IMR-90 (cell line): ENCODE measurements at places on chromosomes 7 and 10.
A peak's percentile ranks its signal among the peaks of the same experiment; 100 is the strongest.

DNA sequence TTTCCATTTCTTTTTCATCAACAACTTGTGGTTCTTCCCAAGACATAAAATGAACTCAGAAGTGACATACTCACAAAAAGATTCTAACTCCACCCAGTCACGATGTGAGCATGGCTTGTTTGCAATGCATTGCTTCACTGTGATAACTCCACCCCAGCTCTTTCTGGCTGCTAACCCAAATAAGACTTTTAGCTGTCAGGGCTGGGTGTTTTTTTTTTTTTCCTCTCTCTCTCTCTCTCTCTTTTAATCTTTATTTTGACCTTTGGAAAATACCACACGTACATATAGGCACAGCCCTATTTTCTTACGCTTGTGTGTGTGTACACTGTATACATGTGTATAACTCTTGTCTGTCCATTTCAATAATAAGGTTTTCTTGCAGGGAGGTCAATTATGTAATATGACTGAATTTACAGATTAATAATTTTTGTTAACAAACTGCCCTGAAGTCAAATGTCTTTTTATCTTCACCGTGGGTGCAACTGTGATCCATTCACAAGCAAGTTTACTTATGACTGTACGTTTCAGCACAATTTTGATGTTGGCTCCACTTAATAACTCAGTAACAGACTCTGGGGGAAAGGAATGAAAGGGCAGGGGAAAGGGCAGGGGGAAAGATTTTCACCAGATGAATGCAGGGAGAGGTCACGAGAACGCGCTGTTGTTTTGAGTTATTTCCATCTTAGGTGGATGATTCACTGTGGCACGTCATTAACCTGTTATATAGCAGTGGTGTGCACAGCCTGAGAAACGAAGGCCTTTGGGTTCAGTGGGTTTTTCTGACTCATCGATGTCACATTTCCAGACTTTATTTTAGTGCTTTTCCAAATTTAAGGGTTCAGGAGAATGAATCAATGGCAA, 49.1 kb downstream of the APBB1IP start:
- H3K27me3 ChIP-seq: no peaks in the 10 kb centered on the region
- H3K4me3 ChIP-seq: no peak overlapping the region
- no peaks in the 10 kb centered on the region for H3K4me1 ChIP-seq
- peak; percentile 37 for DNase-seq

DNA sequence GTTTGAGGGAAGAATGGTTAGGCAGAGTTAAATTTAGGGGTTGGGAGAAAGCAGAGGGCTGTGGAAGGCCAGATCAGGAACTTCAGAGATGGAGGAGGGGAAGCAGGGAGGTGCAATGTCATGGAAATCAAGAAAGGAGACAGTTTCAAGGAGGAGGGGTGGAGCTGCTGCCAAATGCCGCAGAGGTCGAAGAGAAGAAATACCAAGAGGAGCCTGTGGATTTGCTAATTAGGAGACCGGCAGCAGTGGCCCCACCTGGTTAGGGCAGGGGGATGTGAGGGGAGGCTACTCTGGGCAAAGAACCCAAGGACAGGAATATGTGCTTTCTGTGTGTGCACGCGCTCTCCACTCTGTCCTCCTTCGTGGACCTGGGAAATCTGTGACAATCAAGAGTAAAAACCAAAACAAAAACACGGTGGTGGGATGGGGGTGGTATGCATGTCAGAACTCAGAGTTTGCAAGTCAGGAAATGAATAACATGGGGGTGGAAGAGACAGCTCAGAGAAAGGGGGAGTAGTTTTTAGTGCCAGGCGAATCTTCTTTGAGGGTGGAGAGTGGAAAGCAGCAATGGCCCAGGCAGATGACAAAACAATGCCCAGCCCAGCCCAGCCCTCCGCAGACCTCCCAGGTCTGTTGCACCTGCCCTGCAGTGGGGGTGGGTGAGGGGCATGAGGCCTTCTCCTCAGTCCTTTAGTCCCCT, 102.9 kb upstream of the PAX2 start:
- H3K4me3 ChIP-seq: no peak overlapping the region
- H3K27ac ChIP-seq: no peak overlapping the region
- H3K27me3 ChIP-seq: peaks cover 26% of the 10 kb centered on the region
- H3K4me1 ChIP-seq: no peaks in the 10 kb centered on the region
- DNase-seq: no peak

GRCh38 chr10:124308056-124308645, 110.6 kb downstream of the OAT start:
- H3K36me3 ChIP-seq: no peaks in the 10 kb centered on the region
- H3K4me1 ChIP-seq: no peaks in the 10 kb centered on the region
- no peak overlapping the region for H3K4me3 ChIP-seq
- H3K27me3 ChIP-seq: no peaks in the 10 kb centered on the region
- H3K27ac ChIP-seq: no peak overlapping the region
- no peak for DNase-seq

GRCh38 chr7:68676813-68677535, 921.3 kb upstream of the AUTS2 start:
- H3K27ac ChIP-seq: no peak overlapping the region
- H3K4me3 ChIP-seq: no peak overlapping the region
- H3K36me3 ChIP-seq: no peaks in the 10 kb centered on the region

DNA sequence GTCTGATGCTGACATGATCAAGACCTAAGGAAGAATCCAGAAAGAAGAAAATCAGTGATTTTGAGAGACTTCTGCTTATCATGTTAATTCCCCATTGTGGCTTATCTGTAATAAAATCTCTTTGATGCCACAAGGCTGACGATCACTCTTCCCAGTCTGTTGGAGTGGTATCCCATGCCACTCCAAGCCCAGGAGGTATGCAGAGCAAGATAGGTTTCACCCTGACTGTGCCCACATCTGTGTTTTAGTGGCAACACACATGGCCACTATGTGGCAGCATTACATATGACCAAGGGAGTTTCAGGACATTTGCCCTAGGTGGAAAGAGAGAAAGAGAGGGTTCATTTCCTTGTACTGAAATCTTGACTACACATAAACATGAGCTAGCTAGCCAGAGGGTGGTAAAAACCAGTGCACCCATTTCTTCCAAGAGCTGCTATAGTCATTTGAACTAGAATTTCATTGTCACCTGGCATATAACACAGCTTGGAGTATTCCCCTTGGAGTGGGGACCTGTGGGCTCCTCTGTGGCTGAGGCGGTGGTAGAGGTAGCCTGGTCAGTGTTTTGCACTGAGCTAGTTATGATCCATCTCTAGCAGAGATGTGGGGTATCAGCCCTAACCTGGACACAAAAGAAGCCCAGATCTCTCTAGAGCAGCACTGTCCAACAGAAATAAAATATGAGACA, 20.8 kb downstream of the LAMB4 start:
- H3K4me1 ChIP-seq: peaks cover 1% of the 10 kb centered on the region
- DNase-seq: no peak
- H3K27me3 ChIP-seq: no peaks in the 10 kb centered on the region
- H3K27ac ChIP-seq: no peak overlapping the region
- no peak overlapping the region for H3K4me3 ChIP-seq

DNA sequence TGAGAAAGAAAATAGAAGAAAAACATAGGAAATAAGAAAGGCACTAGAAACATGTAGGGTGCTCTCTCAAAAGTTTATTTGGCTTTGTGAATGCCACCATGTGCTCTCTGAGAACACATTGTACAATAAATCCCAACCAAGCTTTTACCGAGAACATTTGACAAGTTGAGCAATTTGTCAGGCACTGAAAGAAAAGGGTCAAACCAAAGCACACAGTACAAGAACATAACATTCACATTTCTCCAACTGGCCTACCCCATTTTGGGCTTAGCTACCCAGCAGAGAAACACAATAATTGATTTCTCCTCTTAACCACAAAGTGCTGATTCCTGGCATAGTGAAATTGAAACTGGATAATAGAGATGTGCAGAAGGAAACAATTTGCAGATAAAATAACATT, 69.2 kb upstream of the SLC39A12 start:
- no peak overlapping the region for H3K27ac ChIP-seq
- H3K36me3 ChIP-seq: no peaks in the 10 kb centered on the region
- no peak for DNase-seq

DNA sequence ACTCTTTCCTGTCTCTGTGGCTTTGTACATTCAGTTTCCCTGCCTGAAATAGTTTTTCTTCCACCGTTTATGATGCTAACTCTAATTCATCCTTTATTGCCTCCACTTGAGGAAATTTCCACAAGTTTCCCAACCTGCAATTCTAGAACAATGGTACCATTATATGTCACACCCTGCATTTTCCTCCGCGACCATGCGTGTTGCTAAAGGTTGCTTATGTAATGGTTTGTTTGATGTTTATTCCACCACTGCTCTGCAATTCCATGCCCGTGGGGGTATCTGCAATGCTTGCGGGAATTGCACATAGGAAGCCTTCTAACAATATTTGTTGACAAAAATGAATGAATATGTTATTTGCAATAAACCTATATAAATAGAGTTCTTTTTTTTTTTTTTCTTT, 69.5 kb upstream of the ST8SIA6 start:
- H3K4me3 ChIP-seq: no peak overlapping the region
- H3K27ac ChIP-seq: no peak overlapping the region
- H3K4me1 ChIP-seq: peaks cover 7% of the 10 kb centered on the region
- no peak for DNase-seq
- H3K36me3 ChIP-seq: no peaks in the 10 kb centered on the region

- H3K27ac ChIP-seq: no peak overlapping the region
- H3K4me1 ChIP-seq: no peaks in the 10 kb centered on the region
- no peaks in the 10 kb centered on the region for H3K36me3 ChIP-seq
- peak; percentile 40 for DNase-seq
- H3K27me3 ChIP-seq: no peaks in the 10 kb centered on the region
Measured at GRCh38 chr10:105597312-105597711, 956.2 kb downstream of the SORCS3 start.

DNA sequence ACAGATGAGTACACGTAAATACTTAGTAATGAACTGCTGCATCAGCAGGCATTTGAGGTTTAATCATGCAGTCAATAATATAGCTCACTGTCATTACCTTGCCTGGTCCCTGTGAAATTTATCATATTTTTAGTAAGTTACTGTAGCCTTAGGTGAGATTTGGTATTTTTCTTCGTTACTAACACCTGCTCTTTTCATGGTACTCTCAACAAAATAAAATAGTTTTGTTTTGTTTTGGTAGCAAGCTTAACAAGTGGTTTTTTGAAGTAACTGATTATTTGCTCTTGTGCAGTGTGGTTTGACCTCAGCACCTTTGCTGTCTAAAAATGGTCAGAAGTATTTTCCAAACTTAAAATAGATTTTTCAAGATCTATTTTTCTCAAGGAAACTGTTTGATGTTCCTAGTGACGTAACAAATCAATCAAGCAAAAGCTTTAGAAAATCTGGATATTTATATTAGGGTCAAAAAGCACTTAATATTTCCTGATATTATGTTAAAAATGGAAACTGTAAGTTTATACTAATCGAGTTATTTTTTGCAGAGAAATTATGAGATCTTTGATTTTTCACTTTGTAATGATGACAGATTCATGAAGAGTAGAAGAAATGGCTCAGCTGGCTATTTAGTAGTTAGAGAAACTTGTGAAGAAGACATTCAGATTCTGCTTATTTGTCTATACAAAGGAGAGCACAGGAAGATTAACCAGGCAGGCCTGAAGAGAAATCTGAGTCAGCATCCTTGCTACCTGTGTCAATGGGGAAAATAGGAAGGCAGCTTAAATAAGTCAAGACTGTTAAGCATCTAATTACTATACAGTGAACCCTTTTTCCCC, 21.0 kb upstream of the RPA3 start:
- H3K4me3 ChIP-seq: no peak overlapping the region
- H3K27ac ChIP-seq: no peak overlapping the region
- H3K36me3 ChIP-seq: no peaks in the 10 kb centered on the region
- no peak for DNase-seq
- H3K27me3 ChIP-seq: no peaks in the 10 kb centered on the region
- H3K4me1 ChIP-seq: no peaks in the 10 kb centered on the region

DNA sequence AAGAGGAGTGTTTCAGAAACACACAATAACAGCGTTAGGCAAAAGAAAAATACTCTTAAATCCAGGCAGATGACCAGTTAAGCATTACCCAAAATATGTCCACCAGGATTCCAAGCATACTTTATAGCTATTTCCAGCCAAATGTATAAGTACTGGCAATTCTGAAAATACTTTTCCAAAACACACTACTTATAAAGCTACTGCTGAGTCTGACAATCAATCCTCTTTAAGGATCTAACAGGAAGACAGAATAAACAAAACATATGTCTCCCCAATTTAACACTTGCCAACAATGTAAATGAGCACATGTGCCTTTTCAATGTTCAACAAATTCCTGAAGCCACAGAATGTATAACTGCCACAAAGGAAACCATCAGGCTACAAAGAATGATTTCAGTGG, 370.9 kb downstream of the SORCS1 start:
- no peaks in the 10 kb centered on the region for H3K27me3 ChIP-seq
- H3K4me1 ChIP-seq: no peaks in the 10 kb centered on the region
- no peak overlapping the region for H3K27ac ChIP-seq
- H3K4me3 ChIP-seq: no peak overlapping the region

- H3K4me3 ChIP-seq: no peak overlapping the region
- H3K27ac ChIP-seq: no peak overlapping the region
- peaks cover 12% of the 10 kb centered on the region for H3K4me1 ChIP-seq
- no peaks in the 10 kb centered on the region for H3K27me3 ChIP-seq
Measured at GRCh38 chr10:96992721-96993120, 160.6 kb downstream of the LCOR start.

DNA sequence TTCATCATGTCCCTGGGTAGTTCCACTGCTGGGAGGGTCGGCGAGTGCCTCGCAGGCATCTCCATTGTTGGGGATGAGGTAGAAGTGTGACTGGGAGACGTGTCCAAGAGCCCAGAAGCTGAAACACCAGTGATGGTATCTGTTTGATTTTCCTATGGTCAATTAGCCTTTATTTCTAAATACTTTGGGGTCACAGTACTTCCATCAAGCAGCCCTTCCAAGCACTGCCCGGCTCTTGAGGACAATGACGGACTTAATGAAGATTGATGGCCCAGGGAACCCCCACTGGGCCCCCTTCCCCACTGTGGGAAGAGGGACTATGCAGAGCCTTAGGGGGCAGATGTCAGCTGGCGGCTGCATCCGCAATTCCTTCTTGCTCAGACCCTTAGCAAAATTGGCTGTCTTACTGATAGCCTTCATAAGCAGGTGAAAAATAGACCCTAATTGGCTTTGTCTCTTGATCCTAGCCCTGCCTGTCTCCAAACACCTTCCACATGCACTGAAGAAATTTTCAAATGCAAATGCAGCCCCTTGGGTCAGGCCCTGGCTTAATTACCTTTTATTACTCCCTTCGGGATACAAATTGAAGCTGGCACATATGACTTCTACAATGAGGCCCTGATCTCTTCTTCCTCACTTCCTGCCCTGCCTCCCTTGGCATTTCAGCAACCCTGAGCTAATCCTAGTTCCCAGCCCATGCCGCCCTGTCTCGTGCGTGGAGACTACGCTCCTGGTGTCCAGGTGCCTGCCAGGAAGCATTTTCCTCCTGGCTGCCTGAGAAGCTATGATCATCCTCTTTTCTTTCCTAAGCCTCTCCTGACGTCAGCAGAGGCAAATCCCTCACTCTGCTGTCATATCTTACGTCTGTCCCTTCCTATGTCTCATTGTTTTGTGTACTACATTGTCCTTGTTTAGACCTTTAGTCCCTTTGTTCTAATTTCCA, 124.5 kb upstream of the GDF10 start:
- peaks cover 12% of the 10 kb centered on the region for H3K4me1 ChIP-seq
- no peak overlapping the region for H3K27ac ChIP-seq
- H3K4me3 ChIP-seq: no peak overlapping the region
- DNase-seq: no peak
- H3K27me3 ChIP-seq: no peaks in the 10 kb centered on the region
